ENCODE measurements at places on chromosomes 1 and 21.
A peak's percentile ranks its signal among the peaks of the same experiment; 100 is the strongest.

- DNase-seq: peak; percentile 79
These were observed 189.9 kb downstream of the ZC3H11B start for GRCh38 chr1:219422811-219423598.

GRCh38 chr1:12057382-12057781 is 5.7 kb upstream of the TNFRSF8 start:
- no peak for DNase-seq

- no peak for DNase-seq
These were observed 11.6 kb downstream of the HHAT start for GRCh38 chr1:210340311-210340710.

- no peak for DNase-seq
These were observed 16.8 kb upstream of the FMN2 start for GRCh38 chr1:240074908-240075307.

DNA sequence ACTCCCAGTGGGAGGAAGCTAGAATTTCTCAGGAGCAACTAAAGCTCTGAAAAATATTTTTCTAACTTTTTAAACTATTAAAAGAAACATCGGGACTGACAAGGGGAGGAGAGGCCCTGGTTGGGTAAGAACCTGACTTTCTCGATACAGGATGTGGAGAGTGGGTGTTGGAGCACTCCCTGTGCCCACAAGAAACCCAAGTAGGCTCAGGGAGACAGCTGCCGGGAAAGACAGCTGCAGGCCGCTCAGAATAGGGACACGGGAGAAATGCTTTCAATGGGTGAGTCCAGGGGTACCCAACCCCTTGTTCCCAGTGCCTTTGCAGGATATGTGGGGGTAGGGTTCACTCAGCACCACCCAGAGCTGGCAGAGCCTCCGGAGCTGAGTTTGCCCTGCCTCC is 43.6 kb downstream of the PLEKHA6 start:
- DNase-seq: no peak

DNA sequence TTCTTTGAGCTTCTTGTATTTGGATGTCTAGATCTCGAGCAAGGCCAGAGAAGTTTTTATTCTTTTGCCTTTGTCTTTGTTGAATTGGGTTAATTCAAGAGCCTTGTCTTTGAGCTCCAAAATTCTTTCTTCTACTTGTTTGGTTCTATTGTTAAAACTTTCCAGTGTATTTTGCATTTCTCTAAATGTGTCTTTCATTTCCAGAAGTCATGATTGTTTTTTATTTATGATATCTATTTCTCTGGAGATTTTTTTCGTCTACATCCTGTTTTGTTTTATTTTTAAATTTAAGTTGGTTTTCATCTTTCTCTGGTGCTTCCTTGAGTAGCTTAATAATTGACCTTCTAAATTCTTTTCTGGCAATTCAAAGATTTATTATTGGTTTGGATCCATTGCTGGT is 61.8 kb downstream of the DTL start:
- no peak for DNase-seq

GRCh38 chr1:196910215-196910614 is 22.4 kb downstream of the CFHR4 start:
- DNase-seq: peak; percentile 6

DNA sequence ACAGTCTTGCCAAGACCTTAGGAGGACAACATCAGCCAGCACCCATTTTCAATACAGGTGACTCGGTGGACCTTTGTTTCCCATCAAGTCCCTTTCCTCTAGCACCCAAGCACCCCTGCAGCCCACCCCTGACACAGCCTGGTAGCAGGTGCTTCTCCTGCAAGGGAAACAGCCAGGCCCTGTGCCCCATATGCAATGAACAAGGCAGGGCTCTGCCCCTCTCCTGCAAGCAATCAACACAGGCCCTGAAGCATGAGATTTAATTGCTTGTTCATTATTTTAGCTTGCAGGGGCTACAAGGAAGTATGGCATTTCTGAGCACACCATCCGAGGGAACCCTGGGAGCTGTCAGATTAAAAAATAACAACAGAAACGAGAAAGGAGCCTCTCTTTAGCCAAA is 35.4 kb downstream of the TCP10L start:
- DNase-seq: no peak

DNA sequence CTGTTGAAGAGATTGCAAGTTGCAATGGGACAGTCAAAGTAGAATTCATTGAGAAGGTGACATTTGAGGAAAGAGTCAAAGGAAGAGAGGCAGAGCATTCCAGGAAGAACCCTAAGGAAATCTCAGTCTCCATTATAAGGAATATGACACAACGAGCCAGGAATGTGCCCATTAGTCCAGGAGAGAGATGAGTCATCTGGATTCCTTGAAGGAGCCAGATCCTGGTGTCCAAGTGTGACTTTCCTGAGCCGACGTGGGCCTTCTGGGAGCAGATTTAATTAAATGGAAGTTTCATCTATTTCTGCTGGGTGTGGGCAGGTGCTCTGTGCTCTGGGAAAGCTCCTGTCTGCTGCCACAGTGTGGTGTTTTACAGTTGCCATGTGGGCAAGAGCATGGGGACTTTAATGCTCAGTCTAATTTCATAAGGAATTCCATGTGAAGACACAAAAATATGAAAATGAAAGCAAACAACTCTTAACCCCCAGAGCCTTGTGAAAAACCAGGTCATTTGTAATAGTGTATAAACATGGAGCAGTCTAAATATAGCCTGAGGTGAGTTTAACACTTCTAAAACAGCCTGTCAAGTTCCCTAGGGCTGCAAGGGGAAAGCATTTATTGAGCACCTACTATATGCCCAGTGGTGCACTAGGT is 111.4 kb upstream of the ARTN start:
- peak; percentile 91 for DNase-seq

DNA sequence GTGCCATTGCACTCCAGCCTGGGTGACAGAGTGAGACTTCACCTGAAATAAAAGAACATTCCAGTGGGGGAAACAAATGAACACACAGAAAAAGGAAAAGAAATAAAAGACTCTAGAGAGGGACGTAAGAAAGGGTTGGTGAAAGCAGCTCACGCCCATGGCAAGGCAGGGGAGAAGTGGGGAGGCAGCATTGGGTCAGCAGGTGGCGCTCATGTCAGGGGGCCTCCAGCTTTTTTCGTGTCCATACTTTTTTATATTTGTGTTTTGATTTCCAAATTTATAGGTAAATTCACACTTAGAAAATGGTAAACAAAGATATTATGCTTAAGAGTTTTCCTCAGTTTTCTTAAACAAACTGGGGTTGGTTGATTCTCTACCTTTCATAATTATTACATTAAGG is 45.5 kb downstream of the VPS13D start:
- DNase-seq: peak; percentile 28

- peak; percentile 37 for DNase-seq
These were observed 355.6 kb downstream of the PRDM2 start for GRCh38 chr1:14055442-14056223.

- no peak for DNase-seq
These were observed 48.0 kb upstream of the PARP1 start for GRCh38 chr1:226455843-226456242.
